Mesothelial cell of epicardium (in vitro differentiated cells): ENCODE measurements at places on chromosomes 4 and X.

DNA sequence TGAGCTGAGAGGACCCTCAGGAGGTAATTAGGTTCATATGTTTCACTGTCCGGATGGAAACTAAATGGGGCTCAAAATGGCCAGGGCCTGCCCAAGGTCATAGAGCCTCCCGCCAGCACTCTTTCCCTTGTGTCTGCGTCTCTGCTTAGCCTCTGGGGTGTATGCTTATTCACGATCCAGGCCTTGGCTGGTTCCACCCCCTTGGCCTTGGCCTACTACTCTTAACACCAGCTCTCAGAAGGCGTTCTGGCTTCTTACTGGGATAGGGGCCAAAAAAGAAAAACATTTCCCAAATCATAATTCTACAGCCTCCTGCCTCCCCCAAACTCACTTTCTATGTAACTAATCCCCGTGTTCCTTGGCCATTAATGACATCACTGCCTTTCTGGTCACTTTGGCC, 68.8 kb downstream of the RTL5 start:
- H3K4me3 ChIP-seq = no peak overlapping the region
- H3K27ac ChIP-seq = no peak overlapping the region
- H3K4me1 ChIP-seq = peaks cover 11% of the 10 kb centered on the region

DNA sequence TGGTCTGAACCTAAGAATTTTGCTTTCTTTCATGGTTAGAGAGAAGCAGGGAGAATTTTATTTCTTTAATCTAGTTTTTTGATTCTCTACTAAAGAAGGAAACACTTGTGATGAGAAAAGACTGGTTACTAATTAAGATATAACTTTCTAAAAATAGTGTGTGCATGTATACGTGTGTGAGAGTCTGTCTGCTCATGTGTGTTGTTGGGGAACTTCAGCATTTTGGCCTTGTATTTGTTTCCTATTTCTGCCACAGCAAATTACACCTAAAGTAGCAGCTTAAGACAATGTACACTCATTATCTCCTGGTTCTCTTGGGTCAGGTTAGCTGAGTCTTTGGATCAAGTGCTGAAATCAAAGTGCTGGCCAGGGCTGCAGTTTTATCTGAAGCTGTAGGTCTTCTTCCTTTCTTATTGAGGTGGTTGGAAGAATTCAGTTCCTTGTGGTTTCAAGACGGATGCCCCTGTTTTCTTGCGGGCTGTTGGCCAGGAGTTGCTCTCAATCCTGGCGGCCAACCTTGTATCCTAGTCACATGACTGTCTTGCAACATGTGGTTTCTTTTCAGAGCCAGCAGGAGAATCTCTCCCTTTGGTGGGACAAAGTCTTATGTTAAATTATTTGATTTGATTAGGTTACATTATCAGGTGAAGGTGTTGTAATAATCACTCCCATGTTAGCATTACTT, 188.4 kb upstream of the CLNK start:
- DNase-seq = no peak
- H3K4me3 ChIP-seq = no peak overlapping the region
- no peaks in the 10 kb centered on the region for H3K36me3 ChIP-seq
- no peak overlapping the region for H3K27ac ChIP-seq
- H3K4me1 ChIP-seq = peaks cover 2% of the 10 kb centered on the region
- H3K27me3 ChIP-seq = no peaks in the 10 kb centered on the region

GRCh38 chr4:84948056-84948455, 18.4 kb downstream of the WDFY3 start:
- no peak overlapping the region for H3K4me3 ChIP-seq
- no peaks in the 10 kb centered on the region for H3K27me3 ChIP-seq
- peaks cover 14% of the 10 kb centered on the region for H3K36me3 ChIP-seq
- no peak overlapping the region for H3K27ac ChIP-seq

GRCh38 chrX:95903975-95904374, 780.7 kb upstream of the DIAPH2 start:
- H3K4me1 ChIP-seq = no peaks in the 10 kb centered on the region
- DNase-seq = no peak
- no peak overlapping the region for H3K4me3 ChIP-seq
- no peak overlapping the region for H3K27ac ChIP-seq

DNA sequence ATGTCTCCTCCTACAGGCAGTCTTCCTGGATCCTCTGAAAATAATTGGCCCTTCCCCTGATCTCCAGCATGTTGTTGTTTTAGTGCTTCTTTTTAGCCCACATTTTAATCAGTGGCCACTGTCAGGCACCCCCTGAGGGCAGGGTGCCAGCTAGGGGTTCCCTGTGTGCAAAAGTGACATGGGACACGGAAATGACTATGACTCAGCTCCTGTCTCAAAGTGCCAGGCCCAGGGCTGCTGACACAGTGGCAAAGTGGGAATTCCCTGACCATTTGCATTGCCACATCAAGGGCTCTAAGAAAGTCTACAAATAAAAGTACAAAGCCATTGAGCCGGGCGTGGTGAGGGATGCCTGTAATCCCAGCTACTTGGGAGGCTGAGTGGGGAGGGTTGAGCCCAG, 24.8 kb downstream of the HMX1 start:
- peaks cover 51% of the 10 kb centered on the region for H3K27me3 ChIP-seq
- peaks cover 4% of the 10 kb centered on the region for H3K36me3 ChIP-seq
- H3K27ac ChIP-seq = no peak overlapping the region
- H3K4me1 ChIP-seq = no peaks in the 10 kb centered on the region
- H3K4me3 ChIP-seq = no peak overlapping the region

GRCh38 chrX:119784747-119785446, 6.5 kb downstream of the RPL39 start:
- DNase-seq = no peak
- H3K27ac ChIP-seq = no peak overlapping the region
- peaks cover 14% of the 10 kb centered on the region for H3K4me1 ChIP-seq
- peaks cover 19% of the 10 kb centered on the region for H3K36me3 ChIP-seq
- no peaks in the 10 kb centered on the region for H3K27me3 ChIP-seq

- peak overlapping the region; percentile 87 for H3K27ac ChIP-seq
- peaks cover 97% of the 10 kb centered on the region for H3K27me3 ChIP-seq
- peaks cover 53% of the 10 kb centered on the region for H3K4me1 ChIP-seq
- no peak for DNase-seq
Observed at GRCh38 chr4:54227256-54228055, 1.6 kb upstream of the PDGFRA start.

DNA sequence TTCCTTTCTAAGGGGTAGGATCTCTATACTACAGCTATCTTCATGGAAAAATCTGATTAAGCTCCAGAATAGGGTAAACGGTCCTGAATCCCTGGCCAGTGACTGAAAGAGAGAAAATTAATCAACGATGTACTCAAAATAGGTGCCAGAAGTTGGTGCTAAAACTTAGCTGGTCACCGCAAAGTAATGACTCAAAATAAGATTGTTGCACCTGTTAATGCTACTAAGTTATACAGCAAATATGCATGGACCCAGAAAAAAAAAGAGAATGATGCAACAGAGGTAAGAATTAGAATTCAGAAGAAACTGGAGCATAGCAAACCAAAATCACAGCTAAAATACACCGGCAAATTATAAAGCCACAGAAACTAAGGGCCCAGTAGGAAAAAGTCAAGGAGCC, 239.7 kb upstream of the FAM241A start:
- no peak overlapping the region for H3K27ac ChIP-seq
- peaks cover 1% of the 10 kb centered on the region for H3K27me3 ChIP-seq
- no peak for DNase-seq
- H3K4me1 ChIP-seq = peaks cover 10% of the 10 kb centered on the region
- no peaks in the 10 kb centered on the region for H3K36me3 ChIP-seq
- no peak overlapping the region for H3K4me3 ChIP-seq

GRCh38 chrX:70254063-70254400, 6.0 kb downstream of the P2RY4 start:
- no peaks in the 10 kb centered on the region for H3K36me3 ChIP-seq
- no peak overlapping the region for H3K4me3 ChIP-seq
- H3K27ac ChIP-seq = no peak overlapping the region

GRCh38 chr4:113436360-113436759, 325.2 kb downstream of the CAMK2D start:
- H3K27me3 ChIP-seq = no peaks in the 10 kb centered on the region
- H3K4me1 ChIP-seq = peaks cover 3% of the 10 kb centered on the region
- no peak for DNase-seq
- peak overlapping the region; percentile 62 for H3K27ac ChIP-seq
- H3K36me3 ChIP-seq = no peaks in the 10 kb centered on the region

DNA sequence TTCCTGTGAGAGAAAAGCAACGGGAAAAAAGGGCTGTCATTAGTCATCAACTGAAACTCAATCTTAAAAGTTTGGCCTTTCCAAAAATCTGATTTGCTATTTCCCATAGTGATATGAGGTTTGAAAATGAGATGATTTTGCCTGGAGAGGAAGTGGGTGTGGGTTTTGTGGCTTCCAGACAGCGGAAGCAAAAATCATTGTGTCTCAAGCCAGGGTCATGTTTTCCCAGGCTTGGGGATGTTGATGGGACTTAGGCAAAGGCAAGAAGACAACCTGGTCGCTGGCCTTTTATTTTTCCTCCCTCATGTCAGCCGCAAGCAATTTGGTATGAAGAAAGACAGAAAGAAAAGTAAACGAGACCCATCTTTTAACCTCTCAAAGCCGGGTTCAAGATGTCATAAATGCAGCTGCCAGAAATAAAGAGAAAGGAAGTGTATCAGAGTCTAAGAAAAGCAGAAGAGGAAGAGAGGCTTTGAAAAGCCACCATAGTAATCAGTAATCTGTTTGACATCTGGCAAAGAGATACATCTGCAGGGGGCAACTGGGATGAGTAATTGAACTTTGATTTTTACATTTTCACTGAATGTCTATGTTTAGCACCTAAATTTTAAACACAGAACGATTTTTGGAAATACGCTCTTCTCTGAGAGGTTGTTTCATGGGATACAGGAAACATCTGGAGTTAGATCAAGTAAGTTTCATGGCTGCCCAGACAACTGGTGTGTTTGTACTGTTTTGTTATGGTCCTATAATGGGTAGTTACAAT, 521.6 kb upstream of the SLIT2 start:
- H3K36me3 ChIP-seq = peaks cover 6% of the 10 kb centered on the region
- H3K4me3 ChIP-seq = no peak overlapping the region
- peaks cover 18% of the 10 kb centered on the region for H3K4me1 ChIP-seq
- H3K27me3 ChIP-seq = no peaks in the 10 kb centered on the region
- H3K27ac ChIP-seq = peak overlapping the region; percentile 51
- no peak for DNase-seq

DNA sequence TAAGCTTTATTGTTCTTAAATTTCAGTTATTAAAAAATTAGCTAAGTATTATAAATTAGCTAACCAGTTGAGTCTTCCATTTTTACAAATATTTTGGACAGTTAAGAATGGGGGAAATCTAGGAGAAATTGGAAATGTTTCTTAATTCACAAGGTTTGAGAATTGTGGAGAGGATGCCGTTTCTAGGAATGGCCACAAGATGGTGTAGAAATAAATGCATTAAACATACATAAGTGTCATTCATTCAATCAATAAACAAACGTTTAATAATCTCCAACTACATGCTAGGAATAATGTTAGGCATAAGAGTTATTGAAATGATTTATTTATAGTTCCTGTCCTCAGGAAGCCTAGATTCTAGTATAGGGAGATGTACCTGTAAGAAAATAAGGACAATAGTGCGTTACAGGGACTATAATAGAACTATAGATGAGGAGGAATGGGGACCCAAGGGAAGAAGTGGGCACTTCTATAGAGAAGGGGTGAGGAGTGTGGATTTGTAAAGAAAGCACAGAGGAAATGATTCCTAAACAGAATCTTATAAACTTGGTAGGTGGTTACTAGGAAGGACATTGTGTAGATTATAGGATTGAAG, 195.7 kb upstream of the ANK2 start:
- no peak overlapping the region for H3K4me3 ChIP-seq
- no peak for DNase-seq
- no peaks in the 10 kb centered on the region for H3K36me3 ChIP-seq
- H3K27me3 ChIP-seq = no peaks in the 10 kb centered on the region
- H3K27ac ChIP-seq = no peak overlapping the region

DNA sequence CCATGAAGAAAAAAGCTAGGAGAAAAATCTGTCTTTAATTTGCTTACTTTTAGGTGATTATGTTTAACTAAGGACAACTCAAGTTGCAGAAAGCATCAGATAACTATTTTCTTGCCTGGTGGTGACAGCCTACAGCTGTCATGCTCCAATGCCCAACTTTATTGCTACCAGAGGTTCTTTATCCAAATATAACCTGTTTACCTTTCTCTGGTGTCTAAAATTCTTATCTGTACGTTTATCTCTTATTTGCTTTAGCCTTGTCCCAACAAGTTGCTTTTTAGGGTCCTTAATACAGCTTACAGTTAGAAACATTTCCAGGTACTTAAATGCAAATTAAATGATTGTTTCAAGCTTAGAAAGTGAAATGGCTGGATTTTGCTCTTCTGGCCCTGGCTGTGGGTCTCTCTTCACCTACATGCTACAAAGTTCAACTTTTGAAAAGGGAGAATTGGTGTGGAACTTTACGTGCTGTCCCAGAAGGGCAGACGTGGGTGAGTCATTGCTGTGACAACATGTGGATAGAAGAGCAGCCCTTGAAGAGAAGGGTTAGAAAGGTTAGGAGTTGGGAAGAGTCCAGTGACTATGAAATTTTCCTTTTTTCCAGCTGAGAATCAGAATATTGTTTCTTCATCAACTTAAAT, 60.7 kb downstream of the HPGD start:
- H3K4me1 ChIP-seq = peaks cover 21% of the 10 kb centered on the region
- no peaks in the 10 kb centered on the region for H3K27me3 ChIP-seq
- no peak overlapping the region for H3K4me3 ChIP-seq
- H3K36me3 ChIP-seq = peaks cover 3% of the 10 kb centered on the region

DNA sequence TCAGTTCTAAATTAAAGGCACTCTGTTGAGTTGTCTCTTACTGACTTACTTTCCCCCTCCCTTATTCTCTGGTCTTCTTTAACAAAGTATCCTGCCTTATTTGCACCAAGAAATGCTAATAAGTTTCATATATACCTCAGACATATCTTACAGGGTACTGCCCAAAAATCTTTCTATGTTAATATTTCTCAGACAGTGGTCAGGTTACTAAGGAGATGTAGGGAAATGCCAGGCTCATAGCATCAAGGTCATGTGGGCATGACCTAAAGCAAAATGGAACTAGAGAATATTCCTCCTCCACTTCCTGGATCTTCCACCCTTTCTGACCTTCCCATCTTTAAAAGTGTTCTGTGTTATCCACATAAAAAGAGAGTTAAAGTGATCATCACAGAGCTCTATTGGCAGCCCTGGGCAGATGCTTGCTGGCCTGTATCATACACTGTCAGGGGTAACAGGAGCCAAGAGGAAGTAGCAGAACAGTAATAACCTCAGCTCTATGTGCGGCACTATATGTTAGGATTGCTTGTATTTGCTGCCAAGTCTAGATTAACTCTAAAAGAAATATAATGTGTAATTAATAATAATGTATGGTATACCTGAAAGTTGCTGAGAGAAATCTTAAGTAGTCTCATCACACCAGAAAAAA, 74.3 kb downstream of the IQCM start:
- H3K27me3 ChIP-seq = no peaks in the 10 kb centered on the region
- no peak overlapping the region for H3K27ac ChIP-seq
- no peaks in the 10 kb centered on the region for H3K4me1 ChIP-seq
- H3K4me3 ChIP-seq = no peak overlapping the region
- H3K36me3 ChIP-seq = no peaks in the 10 kb centered on the region

DNA sequence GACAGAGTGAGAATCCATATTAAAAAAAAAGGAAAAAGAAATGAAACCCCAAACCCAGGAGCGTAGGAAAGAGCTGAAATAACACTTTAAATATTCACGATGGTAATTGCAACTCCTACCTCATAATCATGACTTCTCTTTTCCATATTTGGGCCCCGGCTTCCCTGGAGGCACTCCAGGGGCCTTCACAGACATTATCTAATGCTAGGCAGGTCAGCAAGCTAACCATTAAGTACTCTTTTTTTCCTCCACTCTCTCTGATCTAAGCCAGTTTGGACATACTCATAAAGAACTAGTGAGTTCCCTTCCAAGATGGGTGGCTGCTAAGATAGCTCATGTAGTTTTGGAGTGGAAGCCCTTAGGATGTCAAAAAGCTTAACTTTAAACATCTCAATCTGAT, 83.2 kb downstream of the SH3KBP1 start:
- H3K27ac ChIP-seq = peak overlapping the region; percentile 61
- no peaks in the 10 kb centered on the region for H3K27me3 ChIP-seq
- H3K4me1 ChIP-seq = peaks cover 28% of the 10 kb centered on the region
- no peak overlapping the region for H3K4me3 ChIP-seq
- no peak for DNase-seq
- H3K36me3 ChIP-seq = peaks cover 6% of the 10 kb centered on the region
